ENCODE measurements at places on chromosomes 3 and 15.

DNA sequence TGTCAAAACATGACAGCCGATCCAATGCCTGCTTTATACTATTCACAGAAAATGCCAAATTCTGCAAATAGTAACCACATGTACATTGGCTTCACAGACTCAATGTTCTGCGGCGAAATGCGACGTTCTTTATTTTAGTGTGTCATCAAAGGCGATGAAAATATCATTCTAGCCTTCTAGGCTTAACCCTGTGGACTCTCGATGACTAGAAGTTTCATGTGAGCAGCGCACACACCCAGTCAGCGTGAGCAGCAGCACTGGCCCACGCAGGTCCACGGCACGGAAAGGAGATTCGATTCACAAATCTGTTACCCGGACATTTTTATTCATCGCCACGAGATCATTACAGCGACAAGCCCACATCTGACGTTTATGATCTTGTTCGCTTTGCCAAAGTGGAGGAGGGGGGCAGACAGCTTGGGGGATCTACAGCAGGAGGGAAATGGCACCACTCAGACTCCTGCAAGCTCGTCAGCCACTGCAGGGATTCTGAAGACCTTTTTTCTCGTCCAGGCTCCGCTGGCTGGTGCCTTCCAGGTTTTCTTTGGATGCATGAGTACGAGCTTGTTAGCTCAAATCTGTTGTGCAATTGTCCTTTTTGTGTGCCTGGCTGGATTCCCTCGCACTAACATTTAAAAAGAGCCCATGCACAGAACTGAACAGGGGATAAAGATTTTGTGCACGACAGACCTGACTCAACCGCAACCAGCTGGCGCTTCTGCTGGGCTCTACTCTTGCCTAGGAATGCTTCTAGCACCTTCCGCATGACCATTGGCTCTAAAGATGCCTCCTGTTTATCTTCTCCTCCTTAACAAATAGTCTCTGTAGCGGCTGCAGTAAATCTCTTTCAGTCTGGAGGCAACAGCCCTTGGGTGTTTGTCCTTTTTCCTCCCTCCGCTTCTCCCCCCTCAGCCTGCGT is 938.4 kb downstream of the MCTP2 start:
- no peak for DNase-seq

DNA sequence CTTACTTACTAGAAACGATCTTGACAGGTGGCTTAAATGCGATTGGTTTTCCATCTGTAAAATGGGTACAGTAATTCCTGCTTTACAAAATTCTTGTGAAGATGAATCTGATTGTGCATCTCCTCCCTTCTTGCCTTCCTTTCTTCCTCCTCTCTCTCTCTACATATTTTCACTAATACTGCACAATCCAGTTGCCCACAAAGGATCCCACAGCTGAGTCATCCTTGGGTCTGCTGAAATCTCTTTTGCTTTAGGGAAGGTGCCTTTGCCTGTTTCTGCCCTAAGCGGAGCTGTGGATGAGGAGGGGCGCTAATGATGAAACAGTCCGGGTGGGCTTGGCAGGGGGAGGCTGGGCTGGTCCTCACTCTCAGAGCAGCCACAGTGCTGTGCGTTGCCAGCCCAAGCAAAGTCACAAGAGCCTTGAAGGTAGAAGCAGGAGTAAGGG is 46.1 kb downstream of the AMOTL2 start:
- no peak for DNase-seq

GRCh38 chr3:107258300-107258699 is 118.9 kb upstream of the CCDC54 start:
- DNase-seq, result no peak

GRCh38 chr15:39056357-39056756 is 491.7 kb upstream of the RASGRP1 start:
- no peak for DNase-seq

DNA sequence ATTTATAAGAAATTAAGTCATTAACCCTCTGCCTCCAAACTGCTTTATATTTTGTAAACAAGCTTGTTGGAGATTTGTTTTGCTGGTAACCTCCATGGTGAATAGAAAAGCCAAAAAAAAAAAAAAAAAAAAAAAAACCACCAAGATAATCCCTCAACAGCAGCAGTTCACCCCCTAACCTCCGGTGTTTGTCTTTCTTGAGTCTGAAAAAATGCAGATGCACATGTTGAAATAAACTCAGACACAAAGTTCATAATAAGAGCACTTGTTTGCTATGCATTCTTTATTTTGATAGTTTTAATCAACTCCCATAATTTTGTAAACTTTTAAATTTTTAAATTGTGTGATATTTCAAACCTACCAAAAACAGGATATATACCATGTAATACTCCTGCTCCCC is 1.8 kb upstream of the PLCH1 start:
- no peak for DNase-seq

GRCh38 chr3:60215946-60216345 is 1035.3 kb downstream of the FHIT start:
- no peak for DNase-seq

DNA sequence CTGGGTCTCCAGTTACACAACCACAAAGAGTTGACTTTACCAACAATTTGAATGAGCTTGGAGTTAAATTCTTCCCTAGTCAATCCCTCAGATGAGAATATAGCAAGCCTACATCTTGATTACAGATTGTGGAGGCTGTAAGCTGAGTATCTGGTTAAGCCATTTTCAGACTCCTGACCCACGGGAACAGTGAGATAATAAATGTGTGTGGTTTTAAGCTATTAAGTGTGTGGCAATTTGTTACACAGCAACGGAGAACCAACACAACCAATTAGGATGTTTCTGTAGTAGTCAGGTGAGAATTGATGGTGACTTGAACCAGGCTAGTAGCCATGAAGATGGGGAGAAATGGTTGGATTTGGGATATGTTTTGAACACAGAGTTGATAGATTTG is 37.7 kb upstream of the SLC4A7 start:
- no peak for DNase-seq

DNA sequence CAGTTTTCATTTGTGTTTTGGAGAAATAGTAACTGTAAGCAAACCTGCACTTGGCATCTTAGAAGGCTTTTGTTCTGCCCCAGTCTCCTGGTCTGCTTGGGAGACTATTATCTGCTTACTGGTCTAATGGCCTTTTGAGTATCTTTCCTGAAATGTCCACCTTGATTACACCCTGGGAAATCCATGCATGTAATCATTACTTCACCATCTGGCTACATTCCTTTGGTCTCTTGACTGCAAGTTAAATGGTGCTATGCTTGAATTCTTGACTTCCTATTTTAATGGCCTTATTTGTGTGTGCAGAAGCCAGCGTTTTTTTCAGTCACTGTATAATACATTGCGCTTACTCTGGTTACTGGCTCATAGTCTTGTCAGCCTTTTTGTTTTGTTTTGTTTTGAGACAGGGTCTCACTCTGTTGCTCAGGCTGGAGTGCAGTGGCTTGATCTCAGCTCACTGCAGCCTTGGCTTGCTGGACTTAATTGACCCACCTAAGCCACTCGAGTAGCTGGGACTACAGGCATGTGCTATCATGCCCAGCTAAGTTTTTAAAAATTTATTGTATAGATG is 30.0 kb downstream of the CHD2 start:
- DNase-seq, result no peak

DNA sequence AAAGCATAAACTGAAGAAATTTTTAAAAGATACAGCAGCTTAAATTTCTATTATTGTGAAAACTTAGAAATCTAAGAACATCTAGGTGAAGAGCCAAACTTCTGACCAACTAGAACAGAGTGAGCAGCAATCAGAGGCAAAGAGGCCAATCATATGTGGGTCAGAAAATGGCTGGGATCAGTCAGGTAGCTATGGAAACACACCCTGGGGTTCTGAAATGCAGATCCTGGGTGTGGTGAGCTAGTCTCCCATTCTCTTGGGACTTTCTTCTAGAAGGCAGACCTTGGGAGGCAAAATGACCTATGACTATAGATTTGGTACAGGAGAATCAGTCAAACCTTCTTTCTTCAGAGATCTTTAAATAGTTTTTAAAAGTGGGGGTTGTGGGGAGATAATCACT is 385.8 kb downstream of the TBC1D5 start:
- DNase-seq, result no peak

- no peak for DNase-seq
Observed at GRCh38 chr3:149954812-149955211, 15.9 kb downstream of the PFN2 start.

DNA sequence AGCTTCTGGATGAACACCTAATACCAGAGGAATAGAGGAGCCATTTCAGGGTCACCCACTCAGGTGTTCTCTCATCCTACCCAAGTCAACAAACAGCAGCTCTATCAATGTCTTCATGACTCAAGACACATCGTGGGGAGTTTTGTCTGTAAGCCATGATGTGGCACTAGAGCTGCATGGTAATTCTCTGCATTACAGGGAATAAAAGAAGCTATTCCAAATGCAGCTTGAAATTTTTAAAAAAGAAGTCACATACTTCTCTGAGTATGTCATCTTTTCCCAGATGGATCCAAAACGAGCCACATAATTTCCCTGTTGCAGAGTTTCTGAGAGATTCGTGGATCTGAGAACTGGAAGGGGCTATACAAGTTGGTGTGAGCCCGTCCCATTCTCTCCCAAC is 6.1 kb upstream of the THSD4 start:
- DNase-seq, result no peak
